PC-9 (cell line): ENCODE measurements at places on chromosomes 16 and 17. TPM values are rescaled to one million over a fixed set of nuclear protein-coding genes. Genes with fewer than 3 reads are reported as not detected.

- DNase-seq: no peak
- no peaks in the 10 kb centered on the region for H3K36me3 ChIP-seq
- no peaks in the 10 kb centered on the region for H3K4me1 ChIP-seq
- no peaks in the 10 kb centered on the region for H3K27me3 ChIP-seq
- no peak overlapping the region for H3K27ac ChIP-seq
- no peak overlapping the region for H3K4me3 ChIP-seq
These were observed 303.8 kb downstream of the HS3ST3B1 start for GRCh38 chr17:14604591-14605266.

Gene RAD51D
- total RNA-seq: 7.8 and 9.7 TPM in 2 replicates

DNA sequence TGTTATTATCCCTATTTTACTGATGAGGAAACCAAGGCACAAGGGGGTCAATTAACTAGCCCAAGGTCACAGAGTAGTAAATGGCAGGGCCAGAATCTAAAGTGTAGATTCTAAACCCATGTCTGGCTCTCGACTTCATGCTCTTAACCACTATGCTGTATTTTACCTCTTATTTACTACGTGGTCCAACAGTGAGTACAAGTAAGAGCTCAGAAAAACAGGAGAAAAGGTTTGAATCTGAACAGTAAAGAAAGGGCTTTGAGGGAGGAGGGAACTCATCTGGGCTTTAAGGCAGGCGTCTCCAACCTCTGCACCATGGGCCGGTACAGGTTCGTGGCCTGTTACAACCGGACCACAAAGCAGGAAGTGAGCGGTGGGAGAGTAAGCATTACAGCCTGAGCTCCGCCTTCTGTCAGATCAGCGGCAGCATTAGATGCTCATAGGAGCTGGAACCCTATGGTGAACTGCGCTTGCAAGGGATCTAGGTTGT lies 62.9 kb downstream of the SMURF2 start:
- H3K4me3 ChIP-seq: no peak overlapping the region
- H3K4me1 ChIP-seq: no peaks in the 10 kb centered on the region
- no peaks in the 10 kb centered on the region for H3K27me3 ChIP-seq
- no peak overlapping the region for H3K27ac ChIP-seq
- DNase-seq: no peak

- no peak overlapping the region for H3K4me3 ChIP-seq
- H3K36me3 ChIP-seq: no peaks in the 10 kb centered on the region
- H3K4me1 ChIP-seq: no peaks in the 10 kb centered on the region
- H3K27me3 ChIP-seq: no peaks in the 10 kb centered on the region
- H3K27ac ChIP-seq: no peak overlapping the region
These were observed 3.0 kb downstream of the ICAM2 start for GRCh38 chr17:64017381-64017980.

Gene SLC9A5
- 5.2 and 6.9 TPM in 2 replicates for total RNA-seq

GRCh38 chr17:55390364-55390977 lies 31.2 kb downstream of the MMD start:
- H3K27ac ChIP-seq: no peak overlapping the region
- H3K4me1 ChIP-seq: 0 out of 2 replicates have a peak, but pooled peaks cover 4% of the 10 kb centered on the region
- no peak overlapping the region for H3K4me3 ChIP-seq
- DNase-seq: no peak
- H3K36me3 ChIP-seq: no peaks in the 10 kb centered on the region

DNA sequence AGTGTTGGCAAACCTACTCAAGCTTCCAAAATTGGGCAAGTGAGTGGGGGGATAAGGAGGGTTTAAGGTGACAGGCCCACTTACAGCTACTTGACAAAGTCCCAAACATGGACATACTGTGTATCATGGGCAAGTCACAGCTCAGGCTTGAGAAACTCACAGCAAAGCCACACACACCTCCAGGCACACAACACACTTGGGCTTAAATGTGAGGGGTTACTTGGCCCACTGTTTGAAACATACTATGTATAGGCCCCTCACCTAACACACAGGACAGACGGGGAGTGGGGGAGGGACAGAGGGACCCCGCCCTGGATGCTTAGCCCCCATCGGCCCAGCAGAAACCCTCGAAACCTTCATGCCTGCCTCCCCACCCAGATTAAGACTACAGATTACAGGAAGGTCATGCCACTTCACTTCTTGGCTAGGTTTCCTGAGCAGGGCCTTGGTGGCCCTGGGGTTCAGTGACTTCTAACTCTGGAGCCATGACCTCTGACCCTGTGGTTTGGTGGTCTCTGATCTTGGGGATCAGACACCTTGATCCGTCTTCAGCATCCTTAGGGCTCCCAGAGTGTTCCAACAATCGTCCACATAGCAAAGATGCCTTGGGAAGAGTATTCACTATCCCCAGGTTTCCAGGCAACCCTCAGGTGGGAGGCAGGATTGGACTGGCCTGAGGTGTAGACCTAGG lies 2.3 kb upstream of the SAMD14 start:
- H3K4me3 ChIP-seq: no peak overlapping the region
- H3K27ac ChIP-seq: no peak overlapping the region
- H3K4me1 ChIP-seq: peaks cover 9% of the 10 kb centered on the region; the same call in 1 of the 2 replicates
- DNase-seq: no peak
- H3K27me3 ChIP-seq: peaks cover 26% of the 10 kb centered on the region

DNA sequence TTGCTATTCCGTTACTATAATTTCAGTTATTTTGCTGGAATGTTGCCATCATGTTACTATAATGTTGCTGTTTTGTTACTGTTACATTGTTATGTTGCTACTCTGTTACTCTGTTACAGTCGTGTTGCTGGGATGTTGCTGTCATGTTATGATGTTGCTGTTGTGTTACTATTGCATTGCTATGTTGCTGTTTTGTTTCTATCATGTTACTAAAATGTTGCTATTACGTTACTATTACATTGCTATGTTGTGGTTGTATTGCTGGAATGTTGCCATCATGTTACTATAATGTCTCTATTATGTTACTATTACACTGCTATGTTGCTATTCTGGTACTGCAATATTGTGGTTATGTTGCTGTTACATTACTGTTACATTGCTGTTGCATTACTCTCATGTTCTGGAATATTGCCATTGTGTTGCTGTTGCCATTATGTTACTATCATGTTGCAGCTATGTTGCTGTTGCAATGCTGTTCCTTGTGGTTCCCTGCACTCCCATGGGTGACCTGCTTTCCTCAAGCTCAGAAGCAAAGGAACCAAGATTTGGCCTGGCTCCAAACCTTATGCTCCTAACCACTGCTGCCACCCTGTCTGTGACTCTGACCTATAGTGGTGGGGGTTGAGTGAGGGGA lies 64.4 kb downstream of the ABCC6 start:
- no peaks in the 10 kb centered on the region for H3K27me3 ChIP-seq
- peak; percentile 40 for DNase-seq
- no peaks in the 10 kb centered on the region for H3K36me3 ChIP-seq
